Cerebellum (tissue), 4 donors: ENCODE measurements at places on chromosomes 5 and 9. TPM values are rescaled to one million over a fixed set of nuclear protein-coding genes. Genes with fewer than 3 reads are reported as not detected.
A peak's percentile ranks its signal among the peaks of the same experiment; 100 is the strongest.

DNA sequence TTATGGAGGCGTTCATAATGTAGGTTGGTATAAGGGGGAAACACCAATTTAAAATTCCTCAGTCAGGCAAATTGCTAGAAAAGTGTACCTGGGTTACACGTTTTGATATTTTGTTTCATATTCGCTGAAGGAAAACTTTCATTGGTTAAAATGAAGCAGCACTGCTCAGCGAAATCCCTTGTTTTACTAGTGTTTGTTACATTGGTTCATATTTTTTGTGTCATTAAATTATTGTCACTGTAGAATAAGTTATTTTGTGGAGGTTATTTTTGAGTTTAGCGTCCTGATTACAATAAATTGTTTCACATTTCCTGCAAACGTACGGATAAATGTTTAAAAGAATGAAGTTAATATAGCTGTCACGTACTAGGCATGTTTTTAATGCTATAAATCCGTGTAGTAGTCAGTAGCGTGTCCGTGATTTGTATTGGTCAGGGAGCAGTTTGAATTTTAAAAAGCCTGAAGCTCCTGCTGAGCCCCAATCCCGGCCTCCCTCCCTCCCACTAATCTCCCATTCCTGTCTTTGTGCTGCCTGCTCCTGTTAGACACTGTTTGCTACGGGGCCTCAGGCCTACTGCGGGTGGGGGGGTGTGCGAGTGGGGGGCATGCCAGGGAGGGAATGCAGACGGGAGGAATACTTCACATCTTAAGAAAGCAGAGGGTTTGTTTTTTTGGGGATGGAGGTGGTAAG lies 2.0 kb downstream of the NIPBL start:
- peak; percentile 43 for DNase-seq

DNA sequence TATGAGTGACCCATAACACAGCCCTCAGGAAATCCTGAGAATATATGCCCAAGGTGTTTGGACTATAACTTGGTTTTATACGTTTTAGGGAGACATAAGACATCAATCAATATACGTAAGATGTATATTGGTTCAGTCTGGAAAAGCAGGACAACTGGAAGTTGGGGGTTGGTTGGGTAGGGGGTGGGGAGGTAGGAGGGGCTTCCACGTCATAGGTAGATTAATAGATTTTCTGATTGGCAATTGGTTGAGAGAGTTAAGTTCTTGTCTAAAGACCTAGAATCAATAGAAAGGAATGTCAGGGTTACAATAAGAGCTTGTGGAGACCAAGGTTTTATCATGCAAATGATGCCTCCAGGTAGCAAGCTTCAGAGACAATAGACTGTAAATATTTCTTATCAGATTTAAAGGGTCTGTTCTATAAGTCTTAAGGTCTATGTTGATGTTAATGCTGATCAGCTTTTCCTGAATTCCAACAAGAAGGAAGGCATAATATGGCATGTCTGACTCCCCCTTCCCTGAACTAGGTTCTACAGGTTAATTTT lies 2267.7 kb upstream of the ACO1 start:
- DNase-seq, result no peak

GRCh38 chr9:105245891-105246161 lies 1.4 kb downstream of the SLC44A1 start:
- no peak for DNase-seq

- DNase-seq, result peak; percentile 34
Measured at GRCh38 chr5:7815892-7816534, 34.9 kb downstream of the CFAP90 start.

DNA sequence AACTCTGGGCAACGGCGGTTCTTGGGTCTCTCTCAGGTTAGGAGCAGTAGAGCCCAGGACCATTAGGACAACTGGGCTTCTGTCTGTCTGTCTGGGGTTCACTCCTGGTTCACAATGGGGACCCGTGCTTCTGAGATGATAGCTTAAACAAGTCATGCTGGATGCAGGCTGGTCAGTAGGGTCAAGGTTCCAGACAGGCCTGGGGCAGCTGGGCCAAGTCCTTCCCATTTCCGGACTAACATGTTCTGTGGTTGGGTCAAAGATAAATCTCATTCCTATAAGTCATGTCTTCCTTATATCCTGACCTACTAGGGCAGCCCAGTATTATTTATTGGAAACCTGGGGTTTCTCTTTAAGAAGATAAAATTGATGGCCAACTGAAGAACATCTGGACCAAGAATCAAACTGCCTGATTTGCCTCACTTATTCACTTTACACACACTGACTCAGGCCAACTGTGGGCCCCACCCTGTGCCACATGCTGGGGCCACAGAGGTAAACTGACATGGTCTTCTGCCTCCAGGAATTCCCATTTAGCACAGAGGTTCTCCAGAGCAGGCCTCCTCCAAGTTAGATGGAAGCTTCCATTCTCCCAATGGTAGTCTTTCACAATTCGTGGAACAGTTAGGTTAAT lies 8.3 kb downstream of the HDHD3 start:
- DNase-seq, result no peak

DNA sequence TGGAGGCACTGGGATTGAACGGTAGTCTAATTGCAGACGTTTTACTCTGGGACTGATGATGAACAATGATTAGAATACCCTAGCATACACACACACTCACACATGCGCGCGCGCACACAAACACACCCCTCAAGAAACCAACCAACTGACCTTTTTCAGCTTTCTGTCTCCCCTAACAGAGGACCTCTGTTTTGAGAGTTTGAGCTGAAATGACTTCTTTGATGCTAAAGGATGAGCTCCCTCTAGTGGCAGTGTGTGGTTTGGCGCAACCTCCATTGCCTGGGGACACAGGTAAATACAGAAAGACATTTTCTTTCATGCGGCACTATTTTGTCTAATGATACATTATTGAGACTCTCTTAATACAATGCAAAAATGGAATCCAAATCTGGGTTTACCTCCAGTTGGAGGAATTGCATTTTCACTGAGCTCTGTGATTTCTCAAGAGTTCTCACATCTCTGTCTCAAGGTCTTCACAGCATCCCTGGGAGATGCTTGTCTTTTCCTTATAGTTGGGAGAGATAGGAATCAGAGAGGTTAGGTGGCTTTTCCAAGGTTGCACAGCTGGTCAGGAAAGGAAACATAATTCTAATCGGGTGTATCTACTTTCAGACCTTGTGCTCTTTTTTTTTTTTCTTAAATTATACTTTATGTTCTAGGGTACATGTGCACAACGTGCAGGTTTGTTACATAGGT lies 187.5 kb downstream of the TMEM38B start:
- DNase-seq, result peak; percentile 37

DNA sequence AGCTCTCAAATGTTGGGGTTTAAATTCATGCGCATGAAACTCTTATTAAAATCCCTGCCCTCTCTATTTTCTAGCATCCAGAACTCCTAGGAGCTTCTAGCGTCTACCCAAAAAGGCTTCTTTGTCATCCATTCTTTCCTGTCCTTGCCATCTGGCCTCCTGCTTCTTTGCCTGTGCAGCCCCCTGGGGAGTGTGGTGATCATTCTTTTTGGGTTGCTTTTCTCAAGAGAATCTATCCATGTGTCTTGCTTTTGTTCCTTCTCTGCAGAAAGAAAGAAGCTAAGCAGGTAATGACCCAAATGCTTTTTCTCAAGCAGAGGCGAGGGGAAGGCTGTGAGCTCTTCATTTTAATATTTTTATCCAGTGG lies 26.6 kb downstream of the SKP2 start:
- DNase-seq, result no peak

IRX1 gene
- 25.4 TPM for total RNA-seq

MAMDC2 gene
- total RNA-seq, result 9.6 TPM

IFNB1 gene
- total RNA-seq, result not detected

IFNK gene
- not detected for total RNA-seq

N4BP3 gene
- total RNA-seq, result 10.8 TPM

TSC1 gene
- 82.4 TPM for total RNA-seq

STING1 gene
- total RNA-seq, result 6.3 TPM
